ENCODE measurements at places on chromosomes 4 and X.

DNA sequence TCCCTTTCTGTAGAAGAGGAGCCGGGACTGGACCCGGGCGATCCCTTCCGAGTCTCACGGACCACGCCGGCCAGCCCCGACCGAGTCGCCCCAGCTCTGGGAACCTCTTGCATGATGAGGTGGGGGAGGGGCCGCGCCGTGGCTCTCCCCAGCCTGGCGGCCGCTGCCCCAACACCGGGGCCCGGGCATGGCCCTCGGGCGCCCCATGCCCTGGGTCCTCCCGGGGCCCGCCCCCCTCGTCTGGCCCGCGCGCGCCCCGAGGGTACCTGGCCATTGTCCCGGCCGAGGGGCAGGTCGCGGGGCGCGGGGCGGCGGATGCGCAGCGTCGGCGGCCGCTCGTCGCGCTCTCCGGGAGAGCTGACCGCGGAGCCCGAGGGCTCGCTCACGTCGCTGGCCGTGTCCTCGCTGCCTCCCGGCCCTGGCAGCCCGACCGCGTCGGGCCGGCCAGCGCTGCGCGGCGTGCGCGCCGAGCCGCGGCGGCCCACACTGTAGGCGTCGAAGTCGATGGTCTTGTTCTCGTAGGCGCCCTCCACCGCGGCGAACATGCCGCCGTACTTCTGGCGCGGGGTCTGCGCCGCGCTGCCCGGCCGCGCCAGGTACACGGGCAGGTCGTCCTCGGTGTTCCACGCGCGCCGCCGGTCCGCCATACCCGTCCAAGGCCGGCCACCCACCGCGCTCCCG lies 423 bp downstream of the CRMP1 start:
- no peak for DNase-seq

GRCh38 chr4:13413729-13414437 lies 70.3 kb downstream of the RAB28 start:
- no peak for DNase-seq

DNA sequence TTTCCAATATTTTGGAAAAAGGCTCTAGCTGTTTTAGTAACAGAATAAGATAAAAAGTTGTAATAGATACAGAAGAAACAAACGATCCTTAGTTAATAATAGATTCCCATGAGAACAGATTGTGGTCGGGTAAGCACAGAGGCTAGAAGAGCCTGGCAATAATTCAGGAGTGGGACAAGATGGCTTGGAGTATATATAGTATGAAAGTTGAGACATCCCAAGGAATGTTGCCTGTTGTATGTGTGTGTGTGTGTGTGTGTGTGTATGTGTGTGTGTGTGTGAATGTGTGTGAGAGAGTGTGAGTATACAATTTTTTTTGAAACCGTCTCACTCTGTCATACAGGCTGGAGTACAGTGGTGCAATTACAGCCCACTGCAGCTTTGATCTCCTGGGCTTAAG lies 150.7 kb downstream of the PDGFC start:
- no peak for DNase-seq

DNA sequence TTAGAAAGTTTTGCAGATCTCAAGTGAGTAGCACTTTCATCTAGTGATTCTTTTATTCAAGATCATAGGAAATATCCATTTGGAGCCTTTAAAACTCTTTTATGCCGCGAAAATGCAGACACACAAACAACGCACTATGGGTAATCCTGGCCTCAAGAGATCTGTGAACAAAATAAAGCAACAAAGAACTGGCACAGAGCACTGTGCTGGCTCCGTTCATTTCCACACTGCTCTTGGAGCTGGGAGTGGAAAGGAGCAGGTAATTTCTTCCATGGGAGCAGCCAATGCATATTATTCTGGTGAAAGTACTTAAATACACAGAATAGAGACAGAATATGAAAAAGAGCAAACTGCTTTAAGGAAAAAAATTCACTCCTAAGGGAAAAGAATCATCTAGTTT lies 172.7 kb upstream of the FRG1 start:
- DNase-seq = no peak

GRCh38 chr4:75671802-75672421 lies 1.3 kb downstream of the G3BP2 start:
- no peak for DNase-seq

DNA sequence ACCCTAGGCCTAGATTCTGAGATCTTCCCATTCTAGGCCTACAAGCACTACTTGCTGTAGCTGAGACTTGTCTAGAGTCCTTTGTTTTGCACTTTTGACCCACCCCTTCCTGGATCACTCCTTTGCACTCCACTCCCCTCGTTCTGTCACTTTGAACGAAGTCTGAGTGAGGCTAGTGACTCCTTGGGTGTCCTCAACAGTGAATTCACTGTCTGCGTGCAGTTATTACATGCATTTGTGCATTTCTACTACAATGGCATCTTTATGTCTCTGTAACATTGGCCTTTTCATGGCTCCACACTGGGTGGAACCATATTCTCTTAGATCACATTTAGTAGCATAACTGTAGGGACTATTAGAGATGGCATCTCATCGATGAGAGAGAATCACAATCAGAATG lies 50.5 kb downstream of the OCRL start:
- no peak for DNase-seq

- DNase-seq = no peak
These were observed 647.2 kb upstream of the FRG1 start for GRCh38 chr4:189293459-189293858.

DNA sequence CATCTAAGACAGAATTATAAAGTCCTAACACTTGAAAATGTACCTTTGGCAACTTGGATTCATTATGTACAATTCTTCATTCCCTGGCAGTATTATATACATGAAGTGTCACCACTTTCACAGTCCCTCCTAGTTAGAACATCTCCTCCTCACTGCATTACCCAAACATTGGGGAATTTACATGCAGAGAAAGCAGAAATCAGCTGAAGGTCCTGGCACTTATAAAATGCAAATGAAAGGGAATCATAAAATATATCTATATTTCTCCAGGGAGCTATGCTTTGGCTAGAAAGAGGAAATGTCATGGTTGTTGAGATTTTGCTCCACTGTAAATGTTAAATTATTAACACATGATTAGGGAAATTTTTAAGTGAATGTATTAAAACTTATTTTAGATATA lies 835.6 kb upstream of the SLIT2 start:
- no peak for DNase-seq

DNA sequence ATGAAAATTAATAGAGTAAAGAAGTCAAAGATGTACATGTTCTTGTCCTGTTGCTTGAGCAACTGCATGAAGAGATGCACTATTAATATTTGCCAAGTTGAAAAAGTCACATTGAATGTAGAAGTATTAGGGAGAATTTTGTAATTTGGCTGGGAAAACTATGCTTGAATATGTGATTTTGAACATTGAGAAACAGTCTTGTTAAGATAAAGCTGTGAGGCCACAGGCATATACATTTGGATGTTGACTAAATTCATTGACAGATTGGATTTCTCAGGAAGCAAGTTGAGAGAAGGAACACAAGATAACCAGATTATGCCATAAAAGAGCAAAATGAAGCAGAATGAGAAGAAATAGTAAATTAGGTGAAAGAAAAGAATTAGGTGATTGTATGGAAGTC lies 1777.5 kb upstream of the PCDH7 start:
- no peak for DNase-seq

- DNase-seq = no peak
These were observed 127.1 kb downstream of the SH3KBP1 start for GRCh38 chrX:19760345-19760744.

GRCh38 chr4:111066887-111067286 lies 444.0 kb upstream of the PITX2 start:
- DNase-seq = no peak

GRCh38 chrX:77731821-77732419 lies 54.1 kb downstream of the ATRX start:
- no peak for DNase-seq

DNA sequence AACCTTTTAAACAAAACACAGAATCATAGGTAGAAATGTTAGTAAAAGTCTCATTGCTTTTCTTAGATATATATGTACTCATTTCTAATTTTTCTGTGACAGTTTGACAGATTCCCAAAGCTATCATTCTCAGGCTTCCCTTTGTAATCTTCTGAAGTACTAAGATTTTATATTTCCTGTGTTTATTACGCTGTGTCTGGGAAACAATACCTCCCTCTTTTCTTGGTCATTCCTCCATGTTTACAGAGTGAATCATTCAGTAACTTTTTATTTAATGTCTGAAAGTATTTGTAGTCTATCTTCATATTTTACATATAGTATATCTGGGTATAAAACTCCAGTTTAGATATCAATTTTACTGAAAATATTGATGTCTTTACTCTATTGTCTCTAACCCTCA lies 1826.3 kb upstream of the IGFBP7 start:
- DNase-seq = no peak

DNA sequence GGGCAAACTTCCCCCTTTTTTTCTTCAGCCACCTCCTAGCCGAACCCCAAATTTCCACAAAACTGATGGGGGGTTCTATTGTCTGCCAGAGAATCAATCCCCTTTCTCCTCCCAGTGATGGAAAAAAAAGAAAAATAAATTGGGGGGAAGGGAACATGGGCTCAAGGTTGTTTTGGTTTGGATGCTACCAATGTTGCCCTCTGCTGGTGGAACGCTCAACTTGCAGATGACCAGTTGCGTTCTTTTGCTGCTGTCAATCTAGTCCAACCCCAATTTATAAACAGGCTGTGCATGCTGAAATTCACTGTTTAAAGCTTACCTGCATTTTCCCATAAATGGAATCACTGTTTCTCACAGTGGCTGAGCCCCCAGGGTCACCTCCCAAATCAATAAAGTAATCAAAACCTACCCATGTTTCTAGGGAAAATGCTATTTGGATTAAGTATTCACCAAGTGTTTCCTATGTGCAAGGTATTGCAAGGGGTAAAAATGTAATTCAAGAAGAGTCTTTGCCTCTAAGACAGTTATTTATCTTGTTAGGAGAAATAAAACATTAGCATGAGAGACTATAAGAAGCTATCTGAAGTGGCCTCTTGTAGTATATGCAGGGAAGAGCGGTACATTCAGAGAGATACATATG lies 116.7 kb upstream of the TMEM164 start:
- DNase-seq = no peak

DNA sequence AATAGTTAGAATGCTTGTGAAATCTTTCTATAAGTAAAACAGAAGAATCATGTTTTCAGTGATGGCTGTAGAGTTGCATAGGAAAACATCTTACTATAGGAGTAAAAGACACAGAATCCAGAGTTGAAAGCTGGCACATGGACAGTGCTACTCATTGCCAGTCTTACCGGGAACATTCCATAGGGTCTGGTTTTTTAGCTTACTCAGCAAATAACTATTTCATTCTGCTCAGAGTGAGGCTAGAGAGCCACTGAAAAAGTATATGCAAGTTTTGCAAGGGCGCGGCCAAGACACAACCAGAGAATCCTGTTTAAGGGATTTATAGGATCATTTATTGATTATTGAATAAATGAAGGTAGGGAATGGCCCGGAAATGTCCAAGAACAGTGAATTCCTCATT lies 60.3 kb downstream of the MTHFD2L start:
- DNase-seq = no peak

DNA sequence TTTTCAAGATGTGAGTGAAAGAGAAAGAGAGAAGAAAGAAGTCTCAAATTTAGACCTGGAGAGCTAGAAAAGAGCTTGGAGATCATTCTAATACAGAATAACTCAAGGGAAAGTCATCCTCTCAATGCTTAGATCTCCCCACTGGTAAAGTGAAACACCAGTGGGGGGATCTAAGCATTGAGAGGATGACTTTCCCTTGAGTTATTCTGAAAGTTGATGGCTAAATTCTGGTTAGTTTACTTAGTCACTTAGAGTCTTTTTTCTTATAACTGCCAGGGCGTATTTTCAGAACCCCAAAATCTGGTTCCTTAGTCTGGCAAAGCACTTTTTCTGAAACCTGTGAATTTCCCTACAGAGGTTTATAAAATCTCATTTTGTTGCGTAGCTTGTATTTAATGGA lies 198.6 kb downstream of the ARHGAP24 start:
- no peak for DNase-seq

- no peak for DNase-seq
These were observed 430.5 kb upstream of the PABPC4L start for GRCh38 chr4:134632056-134632455.

GRCh38 chrX:74353984-74354383 lies 50.0 kb downstream of the ZCCHC13 start:
- no peak for DNase-seq

- DNase-seq = no peak
These were observed 208.1 kb downstream of the PDGFC start for GRCh38 chr4:156763511-156763910.

- no peak for DNase-seq
These were observed 186.5 kb downstream of the BANK1 start for GRCh38 chr4:101977076-101977475.

GRCh38 chr4:11451716-11452115 lies 23.0 kb upstream of the HS3ST1 start:
- DNase-seq = no peak

DNA sequence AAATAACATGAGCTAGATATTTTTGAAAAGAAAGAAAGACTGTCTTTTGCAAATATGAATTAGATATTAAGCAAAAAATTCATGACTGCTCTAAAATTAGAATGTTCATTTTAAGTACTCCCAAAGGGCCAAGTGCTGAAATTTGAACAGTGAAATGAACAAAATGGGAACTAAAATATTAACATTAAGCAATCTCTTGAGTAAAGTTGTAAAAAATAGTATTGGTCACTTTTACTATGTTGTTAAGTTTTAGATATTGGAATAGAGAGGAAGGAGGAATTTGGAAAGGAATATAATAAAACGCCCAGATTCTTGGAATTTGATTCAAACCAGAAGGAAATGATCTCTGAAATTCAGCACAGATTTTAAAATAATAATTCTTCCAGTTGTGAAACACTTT lies 125.9 kb upstream of the ANK2 start:
- DNase-seq = no peak

DNA sequence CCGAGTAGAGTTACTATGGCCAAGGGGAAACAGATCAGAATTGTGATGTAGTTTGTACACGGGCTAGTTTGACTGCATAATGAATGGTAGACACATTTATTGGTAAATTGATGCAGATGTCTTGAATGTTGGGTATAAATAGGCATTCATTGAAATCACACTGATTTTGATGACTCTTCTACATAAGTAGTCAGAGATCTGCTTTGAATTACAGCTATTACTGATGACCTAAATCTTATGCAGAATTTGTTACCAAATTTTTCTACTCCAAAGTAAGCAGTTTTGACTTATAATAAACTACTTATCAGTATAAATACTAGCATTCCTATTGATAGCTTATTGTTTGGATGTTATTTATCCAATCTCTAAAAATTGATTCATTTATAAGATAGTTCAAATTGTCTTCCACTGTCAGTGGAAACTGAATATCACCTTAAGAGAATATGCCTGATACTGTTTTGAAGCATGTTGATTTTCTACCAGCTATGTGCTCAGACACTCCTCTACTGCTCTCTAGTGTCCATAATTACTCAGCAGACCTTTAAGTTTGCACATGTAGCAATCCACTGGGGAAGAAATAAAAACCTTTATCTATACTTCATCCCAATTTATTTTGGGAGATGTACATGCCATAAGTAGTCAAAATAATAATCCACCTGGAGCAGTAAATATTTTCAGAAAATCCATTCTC lies 120.3 kb downstream of the RASL11B start:
- DNase-seq = no peak

DNA sequence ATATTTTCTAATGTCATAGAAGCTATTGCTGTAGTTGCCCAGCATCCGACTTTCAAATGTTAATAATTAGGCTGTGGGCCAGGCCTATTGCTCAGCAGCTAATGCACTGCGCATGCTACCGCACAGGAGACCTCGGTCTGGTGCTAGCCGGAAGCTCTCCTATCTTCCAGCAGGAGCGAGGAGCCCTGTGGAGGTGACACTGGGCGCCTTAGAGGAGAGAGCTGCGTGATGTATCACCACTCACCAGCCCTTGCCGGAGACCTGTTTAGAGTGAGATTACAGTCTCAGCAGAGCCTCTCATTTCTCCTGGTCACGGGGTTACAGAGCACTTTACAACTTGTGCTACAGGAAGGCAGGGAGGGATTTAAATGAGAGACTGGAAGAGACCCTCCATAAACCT lies 31.1 kb upstream of the MID1IP1 start:
- DNase-seq = no peak

All from caudate nucleus (tissue), 63 donors.